H1 (cell line): ENCODE measurements at places on chromosomes 16 and 17. TPM values are rescaled to one million over a fixed set of nuclear protein-coding genes. Genes with fewer than 3 reads are reported as not detected.

Gene CRK
- total RNA-seq, result 51.9 and 57.1 TPM in 2 replicates

- DNase-seq, result no peak
Measured at GRCh38 chr17:1260086-1260769, 10.0 kb upstream of the BHLHA9 start.

DNA sequence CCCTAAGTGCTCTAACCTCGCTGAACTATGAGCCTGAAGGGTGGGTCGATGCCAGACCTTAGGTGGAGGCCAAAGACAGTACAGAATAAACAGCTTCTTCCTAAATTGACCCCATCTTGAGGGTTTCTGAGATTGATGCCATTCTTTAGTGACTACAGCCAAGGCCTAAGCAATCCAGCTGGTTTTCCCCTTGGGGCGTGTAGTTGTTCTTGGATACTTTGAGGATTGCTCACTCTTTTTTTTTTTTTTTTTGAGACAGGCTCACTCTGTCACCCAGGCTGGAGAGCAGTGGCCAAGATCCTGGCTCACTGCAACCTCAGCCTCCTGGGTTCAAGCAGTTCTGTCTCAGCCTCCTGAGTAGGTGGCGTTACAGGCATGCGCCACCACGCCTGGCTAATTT lies 2.0 kb downstream of the OVCA2 start:
- DNase-seq, result no peak

DNA sequence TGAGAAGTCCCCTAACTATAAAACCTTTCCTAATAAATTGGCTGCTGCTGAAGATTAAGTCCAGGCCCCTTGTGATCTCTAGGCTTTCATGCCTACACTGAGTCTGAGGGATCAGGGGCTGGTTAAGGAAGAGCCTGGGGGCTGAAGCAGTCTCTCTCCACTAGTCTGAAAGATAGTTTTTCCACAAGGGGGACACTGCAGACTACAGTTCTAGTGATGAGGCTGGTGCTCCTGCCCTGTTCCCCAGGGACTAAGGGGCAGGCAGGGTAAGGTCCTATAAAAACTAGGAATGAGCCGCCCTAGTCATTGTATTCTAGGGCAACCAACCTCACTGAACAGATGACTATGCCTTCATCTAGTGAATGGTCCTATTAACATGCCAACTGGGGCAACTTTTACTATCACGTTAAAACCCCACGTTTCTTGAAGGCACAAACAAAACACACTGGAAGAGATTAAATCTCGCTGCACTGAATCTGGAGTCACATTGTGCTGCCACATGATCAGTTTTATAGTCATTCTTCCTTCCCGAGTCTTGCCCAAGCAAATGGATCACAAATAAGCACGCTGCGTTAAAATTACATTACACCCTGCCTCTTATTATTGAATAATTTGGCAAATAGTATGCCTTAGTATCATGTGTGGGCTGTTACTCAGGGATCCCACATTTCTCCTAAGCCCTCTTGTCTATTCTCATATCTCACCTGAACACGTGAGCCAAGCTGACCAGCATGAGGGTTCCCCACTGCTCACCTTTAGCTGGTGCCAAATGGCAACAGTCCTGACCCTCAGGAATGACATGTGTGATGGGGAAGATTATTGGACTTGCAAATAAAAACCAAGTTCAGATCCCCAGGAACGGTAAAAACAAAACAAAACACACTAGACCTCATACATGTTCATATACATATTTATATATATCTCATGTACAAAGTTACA lies 95.4 kb upstream of the TOB1 start:
- DNase-seq, result no peak

Gene RETREG3
- 39.6 and 42.6 TPM in 2 replicates for total RNA-seq

DNA sequence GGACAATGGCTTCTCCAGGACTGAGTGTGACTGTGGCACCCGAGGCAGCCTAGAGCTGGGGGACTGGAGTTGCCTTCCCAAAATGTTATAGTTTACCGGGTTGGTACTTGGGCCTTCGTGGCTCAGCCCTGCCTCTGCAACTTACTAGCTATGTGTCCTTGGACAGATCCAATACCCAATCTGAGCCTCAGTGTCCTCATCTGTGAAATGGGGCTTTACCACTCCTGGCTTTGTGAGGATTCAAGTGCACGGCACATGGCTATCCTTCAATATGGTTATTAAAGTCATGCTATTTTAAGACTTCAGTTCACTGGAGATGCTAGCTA lies 9.6 kb downstream of the IRX5 start:
- no peak for DNase-seq

- DNase-seq, result no peak
Measured at GRCh38 chr17:57481910-57482391, 225.6 kb downstream of the MSI2 start.

GRCh38 chr17:16877099-16877498 lies 94.8 kb downstream of the TNFRSF13B start:
- DNase-seq, result no peak

DNA sequence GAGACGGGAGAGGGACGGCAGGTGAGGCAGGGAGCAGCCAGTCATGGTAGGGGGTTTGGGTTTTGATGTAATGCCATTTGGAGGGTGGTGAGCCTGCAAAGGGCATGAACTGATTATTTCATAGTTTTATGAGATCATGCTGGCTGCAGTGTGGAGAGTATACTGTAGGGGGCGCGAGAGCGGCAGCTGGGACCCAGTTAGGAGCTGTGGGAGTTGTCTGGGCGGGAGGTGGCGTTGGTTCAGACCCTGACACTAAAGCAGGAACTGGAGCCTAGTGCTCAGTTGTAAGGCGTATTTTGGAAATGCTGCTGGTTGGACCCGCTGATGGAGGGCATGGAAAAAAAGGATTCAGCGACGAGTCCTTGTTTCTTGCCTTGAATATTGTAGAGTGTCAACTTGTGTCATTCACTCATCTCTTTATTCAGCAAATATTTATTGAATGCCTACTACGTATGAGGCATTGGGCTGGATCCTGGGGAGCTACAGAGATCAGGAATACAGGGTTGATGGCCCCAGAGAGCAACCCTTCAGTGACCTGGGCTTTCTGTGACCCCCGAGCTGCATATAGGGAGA lies 23.7 kb upstream of the KDM8 start:
- DNase-seq, result peak; percentile 50

Gene IGSF6
- not detected in 2 replicates for total RNA-seq

DNA sequence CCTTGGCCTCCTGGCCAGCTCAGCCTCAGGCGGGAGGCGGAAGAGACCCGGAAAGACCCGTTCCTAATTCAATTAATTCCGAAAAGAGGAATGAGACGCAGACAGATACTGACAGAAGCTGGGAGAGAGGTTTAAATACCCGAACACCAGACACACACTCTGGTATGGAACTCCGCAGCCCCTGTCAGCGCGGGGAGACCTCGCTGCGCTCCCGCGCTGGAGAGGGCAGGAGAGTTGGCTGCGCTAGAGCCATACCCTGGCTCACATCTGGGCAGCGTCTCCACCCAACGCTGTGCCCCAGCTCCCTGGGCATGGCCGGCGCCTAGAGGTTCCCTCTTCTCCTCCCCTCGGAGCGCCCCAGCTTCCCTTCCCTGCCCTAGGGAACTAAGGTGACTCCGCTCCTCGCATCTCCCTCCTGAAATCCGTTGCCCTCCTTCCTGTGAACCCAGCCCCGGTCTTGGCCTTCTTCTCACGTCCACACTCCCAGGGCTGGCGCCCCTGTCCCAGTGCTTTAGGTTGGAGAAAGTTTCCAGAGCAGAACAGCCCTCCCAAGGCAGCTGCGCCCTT lies 8.0 kb downstream of the NEUROD2 start:
- no peak for DNase-seq

Gene MT1G
- 17.7 and 19.7 TPM in 2 replicates for total RNA-seq

Gene SLC5A2
- total RNA-seq, result 0.56 and 1.1 TPM in 2 replicates

- DNase-seq, result no peak
Measured at GRCh38 chr17:72397687-72398086, 276.9 kb downstream of the SOX9 start.

Gene KCNJ2
- 0.59 and 0.76 TPM in 2 replicates for total RNA-seq

Gene CHST4
- 11.7 and 12.1 TPM in 2 replicates for total RNA-seq

- DNase-seq, result no peak
Measured at GRCh38 chr17:64747938-64748540, 85.9 kb upstream of the SMURF2 start.

Gene STXBP4
- total RNA-seq, result 18.2 and 18.5 TPM in 2 replicates

Gene CASKIN1
- total RNA-seq, result 6.4 and 6.5 TPM in 2 replicates

Gene NPTX1
- 12.0 and 14.8 TPM in 2 replicates for total RNA-seq

Gene C16orf74
- 6.1 and 7.3 TPM in 2 replicates for total RNA-seq

DNA sequence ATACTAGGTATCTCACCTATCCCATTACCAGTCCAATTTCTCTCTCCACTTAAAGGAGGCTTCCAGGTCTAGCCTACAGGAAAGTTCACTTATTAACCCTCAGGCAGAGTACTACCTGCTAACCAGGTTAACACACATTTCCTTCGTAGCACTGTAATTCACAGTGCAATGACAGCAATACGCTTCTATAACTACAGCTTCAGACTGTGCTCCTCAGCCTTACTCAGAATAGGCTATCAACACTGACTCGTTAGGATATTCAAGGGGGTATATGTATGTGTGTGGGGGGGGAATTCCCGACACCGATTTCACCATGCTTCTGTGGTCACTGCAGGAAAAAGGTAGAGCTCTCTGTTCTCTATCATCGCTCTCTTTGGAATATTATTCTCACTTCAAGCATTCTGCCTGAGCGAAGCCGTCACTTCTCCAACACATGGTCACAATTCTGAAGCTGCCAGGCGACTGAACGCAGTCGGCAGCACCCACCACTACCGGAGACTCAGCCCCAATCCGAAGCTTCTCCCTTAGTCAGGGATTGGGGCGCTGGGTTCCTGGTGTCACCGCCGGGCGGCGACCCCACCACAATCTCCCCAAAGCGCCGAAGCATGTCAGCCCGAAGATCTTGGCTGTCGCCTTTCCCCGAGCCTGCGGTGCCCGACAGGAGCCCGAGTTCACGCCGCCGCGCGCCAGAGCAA lies 618 bp downstream of the GGA3 start:
- DNase-seq, result no peak

DNA sequence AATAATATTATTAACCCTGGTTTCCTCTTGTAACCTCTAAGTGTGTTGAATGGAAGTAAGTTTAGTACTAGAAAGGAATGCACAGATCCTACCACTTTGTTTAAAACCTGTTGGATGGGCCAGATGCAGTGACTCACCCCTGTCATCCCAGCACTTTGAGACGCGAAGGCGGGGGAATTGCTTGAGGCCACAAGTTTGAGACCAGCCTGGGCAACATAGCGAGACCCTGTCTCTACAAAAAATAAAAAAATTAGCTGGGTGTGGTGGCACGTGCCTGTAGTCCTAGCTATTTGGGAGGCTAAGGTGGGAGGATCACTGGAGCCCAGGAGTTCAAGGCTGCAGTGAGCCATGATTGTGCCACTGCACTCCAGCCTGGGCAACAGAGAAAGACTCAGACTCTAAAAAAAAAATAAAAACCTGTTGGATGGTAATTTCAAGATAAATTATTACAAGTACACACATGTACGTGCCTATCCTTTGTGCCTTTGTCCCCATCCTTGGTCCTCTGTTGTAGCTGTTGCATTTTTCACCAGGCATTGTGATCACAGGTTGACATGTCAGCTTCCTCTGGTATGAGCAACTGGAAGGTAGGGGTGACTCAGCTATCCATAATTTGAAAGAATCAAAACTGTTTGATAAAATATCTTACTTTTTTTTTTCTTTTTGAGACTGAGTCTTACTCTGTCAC lies 30.7 kb upstream of the METTL9 start:
- no peak for DNase-seq

Gene PDPK1
- 27.8 and 28.0 TPM in 2 replicates for total RNA-seq

DNA sequence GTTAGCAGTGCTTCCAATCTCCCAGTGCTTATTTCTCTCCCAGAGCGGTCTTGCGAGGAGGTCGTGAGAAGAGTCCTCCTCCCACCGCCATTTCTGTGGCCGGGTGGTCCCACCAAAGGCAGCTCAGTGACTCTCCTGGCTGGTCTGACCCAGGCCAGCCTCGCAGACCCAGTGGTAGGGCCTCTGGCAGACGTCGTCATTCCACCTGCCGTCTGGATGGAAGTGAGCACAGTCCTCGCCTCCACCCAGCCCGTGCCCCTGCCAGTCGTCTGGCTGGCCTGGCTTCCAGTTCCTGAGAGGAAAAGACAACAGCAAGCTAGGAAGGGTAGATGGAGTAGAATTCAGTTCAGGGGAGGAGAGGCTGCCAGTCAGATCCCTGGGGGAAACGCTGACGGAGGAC lies 5.1 kb downstream of the CLEC10A start:
- no peak for DNase-seq

- DNase-seq, result no peak
Measured at GRCh38 chr16:67746846-67747245, 27.7 kb upstream of the GFOD2 start.

- DNase-seq, result no peak
Measured at GRCh38 chr17:50430821-50431618, 5.0 kb downstream of the ACSF2 start.

- DNase-seq, result no peak
Measured at GRCh38 chr17:3803308-3803640, 2.3 kb upstream of the ITGAE start.
